D721Med (cell line): ENCODE measurements at places on chromosomes 13 and 19.

GRCh38 chr19:47419030-47419783 lies at the start of gene MEIS3:
MEIS3 (minus strand) TSS chr19:47419527; CDS start chr19:47419081, 446 bp downstream.
- DNase-seq, result no peak

- no peak for DNase-seq
These were observed 2.0 kb upstream of the GPR18 start for GRCh38 chr13:99260216-99260615.

DNA sequence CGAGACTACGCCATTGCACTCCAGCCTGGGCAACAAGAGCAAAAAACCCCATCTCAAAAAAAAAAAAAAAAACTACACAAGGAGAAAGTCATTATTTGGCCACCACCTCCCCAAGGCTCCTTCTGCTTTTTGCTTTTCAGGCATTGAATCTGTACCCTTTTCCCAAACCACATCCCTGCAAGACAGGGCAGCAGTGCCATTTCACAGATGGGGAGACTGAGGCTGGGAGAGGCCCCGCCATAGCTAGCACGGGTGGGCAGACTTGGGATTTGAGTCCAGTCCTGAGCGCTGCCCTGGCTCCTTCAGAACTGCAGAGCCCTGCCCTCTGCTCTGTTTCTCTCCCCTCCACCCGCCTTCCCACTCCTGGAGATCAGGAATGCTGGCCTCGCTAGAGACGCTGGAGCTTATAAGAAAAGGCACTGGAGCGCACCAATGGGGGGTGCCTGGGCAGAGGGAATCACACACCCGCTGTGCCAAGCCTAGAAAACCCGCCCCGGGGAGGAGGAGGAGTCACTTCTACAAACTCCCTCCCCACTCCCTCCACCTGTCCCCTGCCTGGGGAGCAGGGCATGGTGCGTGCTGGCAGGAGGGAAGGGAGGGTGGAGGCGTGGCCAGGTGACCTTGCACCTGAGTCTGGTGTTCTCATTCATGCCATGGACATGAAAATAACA lies 17.6 kb downstream of the TJP3 start:
- no peak for DNase-seq

DNA sequence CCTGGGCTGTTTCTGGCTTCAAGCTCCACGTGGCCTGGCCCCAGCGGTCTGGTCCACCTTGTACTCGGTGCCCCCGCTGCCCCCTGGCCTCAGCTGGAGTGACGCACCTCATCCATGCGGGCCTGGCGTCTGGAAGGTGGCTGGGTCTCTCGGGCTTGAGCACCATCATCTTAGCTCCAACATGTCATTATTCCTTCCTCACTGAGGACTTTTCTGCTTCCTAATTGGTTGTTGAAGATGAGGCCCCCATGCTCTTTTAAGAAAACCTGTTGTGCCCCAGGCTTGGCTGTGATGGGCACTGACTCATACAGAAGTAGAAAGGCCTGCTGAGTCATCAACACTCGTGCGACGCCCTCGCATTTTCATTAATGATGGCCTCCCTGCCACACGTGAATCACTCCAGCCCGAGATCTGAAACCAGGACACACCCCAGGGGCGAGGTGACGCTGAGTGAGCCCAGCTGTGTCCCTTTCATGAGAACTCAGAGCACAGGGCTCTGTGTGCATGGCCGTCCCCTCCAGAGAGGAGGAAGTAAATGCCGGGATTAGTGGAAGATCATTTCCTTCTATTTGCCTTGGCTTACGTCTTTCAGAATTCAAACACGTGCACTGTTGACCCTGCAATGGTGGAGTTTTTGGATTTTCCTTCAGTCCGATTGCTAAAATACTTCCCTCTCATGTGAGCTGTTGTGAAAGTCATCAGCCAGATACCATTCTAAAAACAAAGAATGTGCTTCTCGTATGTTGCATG lies 14.0 kb upstream of the GJA3 start:
- DNase-seq, result no peak

- no peak for DNase-seq
These were observed 194.7 kb downstream of the LMO7 start for GRCh38 chr13:75830842-75831241.

DNA sequence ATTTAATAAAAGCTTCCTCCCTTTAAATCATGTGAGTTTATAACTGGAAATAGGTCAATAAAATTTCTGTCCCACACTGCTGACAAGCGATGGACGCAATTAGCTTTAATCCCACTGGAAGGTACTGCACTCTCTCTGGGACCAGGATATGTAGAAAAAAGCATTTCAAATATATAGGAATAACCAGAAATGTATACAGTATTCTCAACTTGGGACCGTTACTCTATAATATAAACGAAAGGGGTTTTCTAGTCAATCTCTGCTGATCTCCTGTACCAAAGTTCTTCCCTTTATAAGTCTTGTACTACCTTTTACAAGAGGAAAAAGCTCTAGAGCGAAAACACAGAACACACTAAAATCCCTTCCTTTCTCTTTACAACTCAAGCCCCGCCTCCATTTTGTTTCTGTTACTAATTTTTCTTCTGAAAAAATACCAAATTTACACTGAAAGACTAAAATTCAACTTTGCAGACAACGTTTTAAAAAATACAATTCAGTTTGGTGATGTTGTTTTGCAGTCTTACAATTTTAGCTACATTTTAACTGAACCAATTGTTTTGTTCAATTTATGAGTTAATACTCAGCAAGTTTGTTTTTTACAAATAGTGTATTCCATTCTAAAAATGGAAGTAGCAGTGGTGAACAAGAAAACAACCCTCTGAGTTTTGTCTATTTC lies 1.7 kb upstream of the USPL1 start:
- DNase-seq, result no peak

GRCh38 chr13:20989656-20990321 lies 71.6 kb downstream of the LATS2 start:
- DNase-seq, result no peak

- DNase-seq, result no peak
These were observed 320.1 kb downstream of the DACH1 start for GRCh38 chr13:71546881-71547280.

DNA sequence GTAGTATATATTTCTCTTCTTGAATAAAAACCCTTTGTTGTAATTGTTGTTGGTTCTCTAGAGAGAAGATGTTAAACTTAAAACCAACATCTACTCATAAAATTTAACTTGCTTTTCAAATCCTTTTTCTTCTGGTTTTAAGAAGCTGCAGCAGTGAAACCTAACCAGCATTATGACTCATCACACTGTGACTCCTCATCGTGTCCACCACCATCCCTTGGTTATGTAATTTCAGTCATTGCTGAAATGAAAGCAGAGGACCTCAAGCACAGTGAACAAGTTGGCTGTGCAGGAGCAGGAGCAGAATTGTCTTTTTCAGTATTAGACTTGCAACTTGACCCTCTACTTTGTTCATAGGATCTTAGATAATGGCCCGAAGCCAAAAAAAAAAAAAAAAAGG lies 64.9 kb upstream of the HTR2A start:
- no peak for DNase-seq

GRCh38 chr13:114049026-114049425 lies 75.2 kb upstream of the C13orf46 start:
- no peak for DNase-seq

DNA sequence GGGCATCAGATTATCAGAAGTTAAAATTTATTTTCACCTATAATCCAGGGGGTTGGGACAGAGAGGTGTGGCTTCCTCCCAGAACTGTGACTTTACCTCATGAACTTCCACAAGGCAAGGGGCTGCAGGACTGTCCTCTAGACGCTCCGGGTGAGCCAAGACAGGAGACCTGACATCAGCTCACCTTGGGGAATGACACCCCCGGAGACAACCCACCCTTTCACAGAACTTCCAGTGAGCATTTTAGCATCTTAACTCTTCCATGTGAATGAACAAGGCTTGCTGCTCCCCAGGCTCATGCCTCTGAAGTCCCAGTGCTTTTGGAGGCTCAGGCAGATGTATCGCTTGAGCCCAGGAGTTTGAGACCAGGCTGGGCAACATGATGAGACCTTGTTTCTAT lies 29.4 kb upstream of the TFDP1 start:
- no peak for DNase-seq

GRCh38 chr19:12669270-12670158 lies 2.9 kb downstream of the WDR83 start:
- peak; percentile 83 for DNase-seq

DNA sequence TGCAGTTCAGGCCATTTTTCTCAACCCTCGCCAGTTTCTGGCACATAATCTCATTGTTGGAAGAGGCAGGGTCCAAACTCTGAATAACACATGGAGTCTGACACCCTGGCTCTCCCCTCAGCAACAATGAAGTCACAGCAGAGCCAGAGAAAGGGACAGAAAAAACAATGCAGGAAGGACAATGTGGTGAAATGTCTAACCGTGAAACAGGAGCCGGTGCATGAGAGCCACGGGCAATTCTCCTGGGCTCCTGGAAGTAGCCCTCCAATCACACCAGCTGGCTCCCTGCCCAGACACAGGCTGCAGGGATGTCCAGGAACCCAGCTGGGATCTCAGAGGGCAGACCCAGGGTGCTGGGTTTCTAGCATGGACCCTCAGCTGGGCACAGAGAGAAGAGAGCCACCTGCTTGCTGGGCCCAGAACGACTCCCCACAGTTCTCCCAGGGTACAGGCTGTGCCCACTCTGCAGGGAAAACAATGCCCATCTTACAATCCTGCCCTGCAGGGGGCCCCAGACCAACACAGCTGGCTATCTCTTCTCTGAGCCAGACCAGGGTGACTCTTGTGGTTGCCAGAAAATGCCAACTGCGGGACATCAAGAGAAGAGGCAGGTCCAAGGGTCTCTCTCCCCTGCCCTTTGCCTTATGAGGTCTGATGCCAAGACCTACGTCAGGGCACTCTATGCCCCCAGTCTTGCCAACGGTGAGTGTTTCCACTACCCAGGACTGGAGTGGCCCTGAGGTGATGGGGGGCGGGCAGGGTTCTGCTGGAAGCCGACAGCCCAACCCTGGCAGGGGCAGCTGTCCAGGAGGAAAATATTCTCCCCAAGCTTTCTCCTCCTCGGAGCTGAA lies 64.5 kb downstream of the CEBPG start:
- DNase-seq, result no peak

DNA sequence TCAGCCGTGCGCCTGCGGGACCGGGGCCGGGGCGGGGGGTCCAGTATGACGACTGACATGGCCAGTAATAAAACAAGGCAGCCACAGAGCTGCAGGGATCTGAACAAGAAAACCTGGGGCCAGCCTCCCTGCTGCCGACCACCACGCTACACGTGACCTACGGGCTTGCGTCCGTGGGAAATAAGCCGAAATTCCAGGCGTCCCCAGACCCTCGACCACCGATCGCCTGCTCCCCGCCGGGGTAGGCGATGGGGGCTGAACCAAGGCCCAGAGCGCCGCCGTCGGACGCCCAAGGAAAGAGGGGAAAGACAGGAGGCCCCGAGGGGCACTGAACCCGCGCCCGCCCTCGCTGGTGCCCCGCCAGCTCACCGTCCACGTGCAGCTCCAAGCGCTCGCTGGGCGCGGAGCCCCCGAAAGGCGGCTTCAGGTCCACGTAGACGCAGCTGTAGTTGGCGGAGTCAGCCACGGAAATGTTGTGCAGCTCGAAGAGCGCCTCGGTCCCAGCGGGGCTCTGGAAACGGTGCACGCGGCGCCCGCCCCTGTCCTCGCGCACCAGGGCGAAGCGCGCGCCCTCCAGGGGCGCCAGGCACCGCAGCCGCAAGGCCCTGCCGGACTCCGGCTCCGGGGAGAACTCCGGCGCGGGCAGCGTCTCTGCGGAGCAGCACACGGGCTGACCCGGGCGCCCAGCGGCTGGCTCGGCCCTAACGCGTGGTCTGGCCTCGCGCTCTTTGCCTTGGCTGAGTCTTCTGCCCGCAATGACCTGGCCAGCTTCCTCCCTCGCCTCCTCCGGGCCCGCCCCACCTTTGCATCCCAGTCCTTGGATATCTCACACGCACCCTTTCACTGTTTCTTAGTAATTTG lies 3.1 kb downstream of the A1BG start:
- DNase-seq, result no peak

DNA sequence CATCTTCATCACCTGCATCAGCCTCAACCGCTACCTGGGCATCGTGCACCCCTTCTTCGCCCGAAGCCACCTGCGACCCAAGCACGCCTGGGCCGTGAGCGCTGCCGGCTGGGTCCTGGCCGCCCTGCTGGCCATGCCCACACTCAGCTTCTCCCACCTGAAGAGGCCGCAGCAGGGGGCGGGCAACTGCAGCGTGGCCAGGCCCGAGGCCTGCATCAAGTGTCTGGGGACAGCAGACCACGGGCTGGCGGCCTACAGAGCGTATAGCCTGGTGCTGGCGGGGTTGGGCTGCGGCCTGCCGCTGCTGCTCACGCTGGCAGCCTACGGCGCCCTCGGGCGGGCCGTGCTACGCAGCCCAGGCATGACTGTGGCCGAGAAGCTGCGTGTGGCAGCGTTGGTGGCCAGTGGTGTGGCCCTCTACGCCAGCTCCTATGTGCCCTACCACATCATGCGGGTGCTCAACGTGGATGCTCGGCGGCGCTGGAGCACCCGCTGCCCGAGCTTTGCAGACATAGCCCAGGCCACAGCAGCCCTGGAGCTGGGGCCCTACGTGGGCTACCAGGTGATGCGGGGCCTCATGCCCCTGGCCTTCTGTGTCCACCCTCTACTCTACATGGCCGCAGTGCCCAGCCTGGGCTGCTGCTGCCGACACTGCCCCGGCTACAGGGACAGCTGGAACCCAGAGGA lies 2.6 kb downstream of the P2RY11 start:
- DNase-seq, result peak; percentile 6

- no peak for DNase-seq
These were observed 42.1 kb downstream of the GADD45B start for GRCh38 chr19:2517881-2518601.
